Inflammatory macrophage (primary cell): ENCODE measurements at places on chromosomes 11 and 22.

DNA sequence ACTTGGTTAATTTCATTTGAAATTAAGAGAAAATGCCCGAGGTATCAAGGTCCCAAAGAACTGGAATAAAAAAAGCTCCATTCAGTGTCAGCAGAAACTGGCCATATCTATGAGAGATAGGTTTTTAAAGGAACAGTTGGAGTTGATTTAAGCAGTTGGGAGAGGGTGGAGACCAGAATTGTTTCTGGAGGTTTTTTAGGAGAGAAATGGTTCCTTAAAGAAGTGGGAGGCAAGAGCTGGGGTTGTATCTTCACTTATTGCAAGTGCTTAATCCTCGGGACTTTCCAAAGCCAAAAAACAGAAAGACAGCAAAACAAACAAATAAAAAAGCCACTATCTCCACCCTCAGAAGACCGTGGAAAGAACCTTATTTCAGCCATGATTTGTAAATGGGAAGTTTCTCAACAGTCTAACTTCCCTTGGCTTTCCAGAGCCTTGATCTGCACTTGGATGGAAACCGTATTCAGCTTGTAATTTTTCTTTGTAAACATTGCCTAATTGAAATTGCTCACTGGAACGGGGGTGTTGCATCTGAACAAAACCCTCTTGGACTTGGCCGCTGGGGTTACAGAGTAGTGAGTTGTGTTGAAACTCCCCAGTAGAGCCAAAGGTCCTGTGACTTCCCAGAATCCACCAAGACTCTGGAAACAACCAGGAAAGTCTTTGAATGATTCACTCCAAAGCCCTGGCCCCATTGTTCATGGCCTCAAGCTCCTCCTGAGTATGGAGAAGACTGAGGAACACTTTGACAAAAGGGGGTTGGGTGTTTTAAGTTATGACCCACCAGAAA is 115.6 kb downstream of the SLC1A2 start:
- DNase-seq = peak; percentile 99

DNA sequence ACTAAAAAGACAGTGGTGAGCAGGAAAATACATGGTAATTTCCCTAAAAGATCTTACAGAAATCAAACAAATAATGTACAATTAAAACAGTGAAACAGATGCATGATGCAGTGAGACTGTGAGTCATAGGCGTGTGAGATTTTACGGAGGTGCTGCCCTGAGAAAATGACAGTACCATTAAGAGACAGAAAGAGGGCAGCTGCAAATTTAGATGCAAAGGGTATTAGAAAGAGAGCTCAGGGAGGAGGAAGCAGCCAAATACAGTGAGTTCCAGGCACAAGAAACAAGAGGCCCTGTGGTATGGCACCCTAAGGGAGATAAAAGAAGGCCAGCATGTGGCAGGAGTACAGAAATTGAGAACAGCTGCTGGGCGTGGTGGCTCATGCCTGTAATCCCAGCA is 88.5 kb upstream of the FIBIN start:
- no peak for DNase-seq

GRCh38 chr11:1455032-1455762 is 31.4 kb downstream of the MOB2 start:
- DNase-seq = no peak

- no peak for DNase-seq
Observed at GRCh38 chr11:91776655-91777054, 448.0 kb upstream of the FAT3 start.

DNA sequence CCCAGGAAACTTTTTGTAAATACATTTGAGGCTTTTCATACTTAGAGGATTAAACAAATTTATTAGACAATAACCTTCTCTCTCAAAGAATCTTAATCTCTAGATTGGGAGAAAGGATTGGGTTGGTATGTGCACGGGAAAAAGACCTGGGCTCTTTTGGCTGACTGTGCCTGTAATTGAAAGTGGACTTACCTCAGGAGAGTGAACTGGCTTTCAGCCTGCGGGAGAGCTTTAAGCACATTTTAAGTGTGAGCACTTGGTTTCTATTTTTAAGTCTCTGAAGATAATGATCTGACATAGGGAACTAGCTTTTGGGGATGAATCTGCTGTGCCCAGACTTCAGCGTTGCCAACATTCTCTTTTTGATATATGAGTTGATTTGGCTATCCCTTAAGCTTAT is 35.8 kb downstream of the UVRAG start:
- no peak for DNase-seq

DNA sequence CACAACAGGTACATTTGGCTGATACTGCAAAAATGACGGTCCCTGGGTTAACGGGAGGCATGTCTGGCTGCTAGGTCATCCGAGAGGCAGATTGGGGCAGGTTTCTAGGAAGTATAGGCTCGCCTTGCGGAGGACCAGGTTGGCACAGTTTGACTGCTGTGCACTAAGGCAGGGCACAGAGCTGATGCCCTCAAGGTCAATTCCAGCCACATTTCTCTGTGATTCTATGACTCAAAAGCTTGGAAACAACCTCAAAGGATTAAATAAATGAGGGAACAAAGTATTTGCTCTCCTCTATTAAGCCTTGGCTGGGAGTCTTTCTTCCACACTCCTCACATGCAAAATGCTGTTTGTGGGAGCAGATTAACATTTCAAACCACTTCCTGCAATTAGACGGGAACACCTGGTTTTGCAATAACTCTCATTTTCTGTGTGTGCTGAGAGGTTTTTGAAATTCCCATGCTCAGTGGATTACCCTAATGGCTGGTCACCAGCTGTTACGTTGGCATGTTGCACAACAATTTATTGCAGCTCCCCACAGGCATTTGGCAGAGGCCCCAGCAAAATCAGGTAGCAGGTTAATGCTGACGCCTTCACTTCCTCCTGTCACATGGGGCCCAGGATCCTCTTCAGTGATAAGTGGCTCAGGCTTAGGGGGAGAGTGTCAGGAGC is 61.0 kb upstream of the PLET1 start:
- DNase-seq = peak; percentile 44

GRCh38 chr11:18012122-18012905 is 533 bp downstream of the SERGEF start:
- peak; percentile 10 for DNase-seq

DNA sequence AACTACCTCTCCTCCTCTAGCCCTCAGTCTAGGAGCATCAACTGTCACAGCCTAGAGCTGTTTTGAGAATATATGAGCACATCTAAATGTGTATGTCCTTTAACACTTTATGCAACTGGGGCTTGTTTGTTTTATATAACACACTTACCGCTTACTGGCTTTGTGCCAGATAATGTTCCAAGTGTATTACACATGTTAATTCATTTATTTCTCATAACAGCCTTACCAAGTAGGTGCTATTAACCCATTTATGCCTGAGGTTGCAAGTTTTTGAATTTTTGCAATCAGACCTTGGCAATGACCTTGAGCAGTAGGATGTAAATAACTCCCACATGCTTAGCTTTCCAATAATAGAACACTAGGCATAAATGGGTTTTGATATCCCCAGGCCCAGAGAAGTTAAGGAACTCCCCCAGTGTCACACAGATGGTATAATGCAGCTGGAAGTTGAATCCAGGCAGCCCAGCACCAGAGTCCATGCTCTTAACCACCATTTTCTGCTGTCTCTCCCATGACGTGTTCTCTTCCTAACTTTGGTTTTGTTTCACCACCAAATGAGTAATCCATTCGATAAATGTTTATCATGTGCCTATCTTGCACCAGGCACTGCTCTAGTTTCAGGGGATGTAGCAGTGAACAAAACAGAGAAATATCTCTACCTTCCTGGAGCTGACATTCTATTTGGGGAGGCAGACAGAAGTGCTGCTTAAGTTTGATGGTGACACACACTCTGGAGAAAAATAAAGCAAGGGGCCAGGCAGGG is 23.1 kb downstream of the PRDM11 start:
- DNase-seq = peak; percentile 2

- no peak for DNase-seq
Observed at GRCh38 chr22:44824271-44824670, 71.9 kb downstream of the ARHGAP8 start.

GRCh38 chr11:12061851-12062560 is 48.4 kb upstream of the MICAL2 start:
- no peak for DNase-seq
